Stimulated activated CD8-positive, alpha-beta memory T cell treated with anti-CD3 and anti-CD28 coated beads, Interleukin-7, amount 100 ng/mL, for 1 hour (primary cell): ENCODE measurements at places on chromosomes 12 and 14.

DNA sequence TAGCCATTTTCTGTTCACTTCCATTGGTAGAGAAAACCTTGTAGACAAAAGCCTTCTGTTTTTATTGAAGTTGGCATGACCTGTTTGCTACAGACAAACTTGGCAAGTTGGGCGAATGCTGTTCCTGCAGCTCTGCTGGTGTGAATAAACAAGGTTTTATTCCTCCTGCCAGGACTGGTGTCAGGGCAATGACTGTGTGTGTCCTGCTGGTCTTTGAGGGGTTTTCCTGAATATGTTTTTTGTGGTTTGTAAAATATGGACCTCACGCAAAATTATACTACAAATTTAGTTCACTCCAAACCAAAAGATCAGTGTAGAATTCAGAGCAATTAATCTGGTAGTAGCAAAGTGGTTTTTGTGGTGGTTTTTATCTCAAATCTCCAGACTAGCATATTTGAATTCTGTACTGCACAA lies 140.8 kb downstream of the ERC1 start:
- no peak for DNase-seq

- DNase-seq, result no peak
These were observed 4.3 kb downstream of the FRS2 start for GRCh38 chr12:69474456-69474855.

GRCh38 chr12:104478396-104479122 lies 21.8 kb downstream of the CHST11 start:
- no peak for DNase-seq

DNA sequence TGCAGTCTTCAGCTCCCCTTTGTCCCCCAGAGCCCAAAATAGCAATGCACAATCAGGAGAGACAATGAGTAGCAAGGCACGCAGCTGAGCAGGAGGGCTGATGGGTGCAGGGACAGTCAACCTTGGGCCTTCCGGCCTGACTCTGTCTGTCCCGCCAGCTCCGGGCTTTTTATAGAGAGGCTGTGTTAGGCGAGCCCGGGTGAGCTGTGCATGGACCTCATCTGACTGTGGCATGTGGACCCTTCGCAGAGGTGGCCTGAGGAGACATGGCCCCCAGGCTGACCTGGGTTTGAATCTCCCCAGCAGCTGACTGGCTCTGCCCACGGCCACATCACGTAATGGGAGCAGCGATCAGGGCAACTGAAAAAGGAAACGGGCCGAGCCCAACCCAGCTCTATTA lies 177.9 kb downstream of the TSPAN9 start:
- DNase-seq, result no peak

- DNase-seq, result no peak
These were observed 53.1 kb upstream of the CCDC175 start for GRCh38 chr14:59629444-59630287.

- no peak for DNase-seq
These were observed 25.8 kb downstream of the CCDC91 start for GRCh38 chr12:28216016-28216415.

DNA sequence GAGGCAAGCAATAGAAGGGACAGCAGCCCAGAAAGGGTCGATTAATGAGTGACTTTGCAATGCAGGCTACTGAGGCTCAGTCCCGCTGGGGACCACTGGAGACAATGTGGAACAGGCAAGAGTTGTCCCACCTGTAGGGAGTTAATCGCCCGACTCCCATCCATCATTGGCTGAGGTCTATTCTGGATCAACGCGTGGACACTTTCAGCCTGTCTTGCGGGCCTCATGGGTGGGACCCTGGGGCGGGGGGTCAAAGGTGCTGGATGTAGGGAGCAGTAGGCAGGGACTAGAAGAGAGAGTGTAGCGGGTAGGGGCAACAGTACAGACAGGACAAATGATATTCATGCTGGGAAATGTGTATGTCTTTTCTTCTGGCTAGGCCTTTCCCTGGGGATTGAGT lies 6.1 kb downstream of the IFI27L2 start:
- DNase-seq, result no peak

- DNase-seq, result no peak
These were observed 83.4 kb downstream of the CNTN1 start for GRCh38 chr12:40775661-40776060.

DNA sequence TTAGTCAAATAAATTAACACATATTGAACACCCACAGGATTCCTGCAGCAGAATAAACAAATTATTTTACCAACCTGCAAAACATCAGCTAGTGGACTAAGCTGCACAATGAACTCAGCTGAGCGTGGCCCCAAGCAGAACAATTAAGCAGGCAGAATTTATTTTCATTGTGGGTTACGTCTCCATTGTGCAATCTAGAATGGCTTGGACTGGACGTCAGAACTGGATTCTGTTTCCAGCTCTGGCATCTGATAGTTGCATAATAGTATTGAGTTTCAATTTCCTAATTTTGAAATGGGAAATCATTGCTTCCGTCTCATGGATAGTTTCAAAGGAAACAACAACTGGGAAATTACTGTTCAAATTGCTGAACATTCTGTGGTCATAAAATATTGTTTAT lies 35.5 kb upstream of the RERG start:
- DNase-seq, result no peak

- no peak for DNase-seq
These were observed 11.3 kb upstream of the KRT8 start for GRCh38 chr12:52916216-52916615.

DNA sequence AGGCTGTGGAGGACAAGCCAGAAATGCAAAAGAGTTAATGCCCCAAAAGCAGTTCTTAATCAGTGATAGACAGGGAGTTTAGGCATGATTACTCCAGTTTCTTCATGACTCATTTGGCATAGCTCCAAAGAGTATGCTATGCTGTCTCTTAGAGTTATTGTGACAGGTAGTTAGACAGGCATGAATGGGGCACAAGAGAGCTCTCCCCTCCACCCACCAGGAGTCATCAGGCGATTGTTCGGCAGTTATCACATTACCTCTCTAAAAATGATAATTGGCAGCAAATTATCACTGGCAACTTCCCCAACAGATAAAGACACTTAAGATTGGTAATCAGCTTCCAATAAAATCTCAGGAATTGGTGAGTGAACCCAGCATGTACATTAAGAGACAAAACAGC lies 320.1 kb downstream of the DAD1 start:
- DNase-seq, result no peak

DNA sequence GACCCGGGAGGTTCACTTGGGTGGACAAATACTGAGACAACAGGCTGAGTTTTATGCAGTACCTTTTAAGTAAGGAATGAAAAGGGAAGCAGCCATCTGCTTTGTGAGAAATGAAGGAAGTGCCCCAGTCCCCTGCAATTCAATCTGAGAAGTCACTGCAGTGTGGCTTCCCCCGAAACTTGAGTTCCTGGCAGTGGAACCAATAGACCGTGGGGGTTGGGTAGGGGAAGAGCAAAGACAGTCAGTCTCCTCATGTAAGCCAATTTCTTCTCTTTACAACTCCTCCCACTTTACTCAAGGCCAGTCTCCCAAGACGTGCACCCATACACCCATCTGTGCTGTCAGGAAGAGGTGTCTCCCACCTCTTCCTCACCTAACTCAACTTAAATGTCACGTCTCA lies 206.5 kb downstream of the BCAT1 start:
- DNase-seq, result no peak

DNA sequence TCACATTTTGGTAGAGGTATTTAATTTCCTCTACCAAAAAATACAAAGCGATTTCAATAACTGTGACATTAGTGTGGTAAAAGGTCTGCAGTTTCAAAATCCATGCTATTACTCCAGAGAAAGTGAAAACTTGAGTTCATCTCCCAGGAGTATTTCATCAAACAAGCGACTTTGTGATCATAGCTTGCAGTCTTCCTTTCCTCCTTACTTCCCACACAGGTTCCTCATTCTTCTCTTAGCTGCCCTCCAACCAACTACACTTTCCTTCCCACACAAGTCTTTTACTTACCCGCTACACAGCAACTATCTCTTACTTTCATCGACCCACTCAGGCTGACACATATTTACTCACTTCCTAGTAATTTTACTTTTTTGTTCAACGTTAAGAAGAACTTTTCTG lies 413.4 kb upstream of the USP15 start:
- DNase-seq, result no peak

DNA sequence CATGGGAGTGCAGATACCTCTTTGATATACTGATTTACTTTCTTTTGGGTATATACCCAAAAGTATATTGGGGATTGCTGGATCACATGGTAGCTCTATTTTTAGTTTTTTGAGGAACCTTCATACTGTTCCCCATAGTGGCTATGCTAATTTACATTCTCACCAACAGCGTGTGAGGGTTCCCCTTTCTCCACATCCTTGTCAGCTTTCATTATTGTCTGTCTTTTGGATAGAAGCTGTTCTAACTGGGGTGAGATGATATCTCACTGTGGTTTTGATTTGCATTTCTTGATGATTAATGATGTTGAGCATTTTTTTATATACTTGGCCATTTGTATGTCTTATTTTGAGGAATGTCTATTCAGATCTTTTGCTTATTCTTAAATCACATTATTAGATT lies 44.1 kb upstream of the JDP2 start:
- DNase-seq, result no peak

GRCh38 chr12:77697126-77697525 lies 133.6 kb upstream of the NAV3 start:
- no peak for DNase-seq

DNA sequence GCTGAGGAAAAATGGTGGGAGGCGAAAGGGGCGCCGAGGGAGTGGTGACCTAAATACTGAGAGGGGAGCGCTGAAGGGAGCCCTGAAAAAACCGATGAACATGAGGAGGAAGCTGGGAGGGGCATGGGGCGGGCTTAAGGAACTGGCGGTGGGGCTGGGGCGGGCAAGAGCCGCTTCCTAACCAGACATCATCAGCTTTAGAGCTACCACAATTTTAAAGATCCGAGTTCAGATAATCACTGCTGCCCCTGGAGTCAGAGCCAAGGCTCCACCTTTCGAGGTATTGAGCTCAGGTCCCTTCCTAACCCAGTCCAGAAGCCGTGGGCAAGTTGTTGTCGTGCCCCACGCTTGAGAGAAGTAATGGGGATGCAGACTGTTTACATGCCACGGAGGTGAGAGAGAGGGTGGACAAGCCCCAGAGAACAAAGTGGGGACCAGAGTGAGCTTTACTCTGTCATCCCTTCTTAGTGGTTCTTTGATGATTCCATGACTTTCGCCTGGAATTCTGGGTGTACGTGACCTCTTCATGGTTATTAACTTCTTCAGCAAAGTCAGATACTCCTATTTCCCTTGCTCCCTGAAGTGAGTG lies 393 bp downstream of the ORMDL2 start:
- DNase-seq, result no peak

DNA sequence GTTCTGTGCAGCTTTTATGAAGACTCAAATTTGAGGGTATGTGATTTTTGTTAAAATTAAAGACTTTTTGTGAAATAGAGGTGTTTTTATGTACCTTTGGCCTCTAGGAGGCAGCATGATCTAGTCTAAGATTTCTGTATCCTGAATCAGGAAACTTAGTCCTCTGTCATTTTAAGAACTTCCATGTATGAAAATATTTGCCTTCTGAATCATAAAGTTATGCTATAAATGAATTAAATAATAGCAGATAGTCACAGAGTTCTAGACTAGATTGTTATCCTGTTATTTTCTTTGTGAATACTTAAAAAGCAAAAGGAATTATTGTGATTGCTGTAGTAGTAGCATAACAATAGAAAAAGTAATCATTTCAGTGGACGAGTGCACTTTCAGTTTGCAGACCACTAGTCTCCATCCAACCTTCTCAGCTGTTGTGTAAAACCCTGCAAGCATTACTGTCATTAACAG lies 56.3 kb downstream of the FGD4 start:
- no peak for DNase-seq

DNA sequence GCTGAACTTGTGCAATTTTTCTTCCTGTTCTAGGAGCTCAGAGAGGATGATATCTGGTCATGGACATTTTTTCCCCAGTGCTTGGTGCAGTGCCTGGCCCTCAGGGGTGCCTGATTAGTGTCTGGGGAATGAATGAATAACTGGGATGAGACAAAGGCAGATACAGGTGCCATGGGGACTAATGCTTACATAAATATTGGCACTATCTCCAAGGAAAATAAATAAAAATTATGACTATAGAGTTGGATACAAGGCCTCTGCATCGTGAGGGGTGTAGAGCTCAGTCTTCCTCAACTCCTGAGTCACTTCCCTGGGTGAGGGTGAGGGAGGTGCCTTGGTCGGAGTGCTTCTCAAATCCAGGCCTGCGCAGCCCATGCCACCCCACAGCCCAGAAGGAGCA lies 188.6 kb downstream of the KCNA5 start:
- no peak for DNase-seq

GRCh38 chr14:23530375-23531055 lies 21.1 kb downstream of the ZFHX2 start:
- DNase-seq, result no peak

DNA sequence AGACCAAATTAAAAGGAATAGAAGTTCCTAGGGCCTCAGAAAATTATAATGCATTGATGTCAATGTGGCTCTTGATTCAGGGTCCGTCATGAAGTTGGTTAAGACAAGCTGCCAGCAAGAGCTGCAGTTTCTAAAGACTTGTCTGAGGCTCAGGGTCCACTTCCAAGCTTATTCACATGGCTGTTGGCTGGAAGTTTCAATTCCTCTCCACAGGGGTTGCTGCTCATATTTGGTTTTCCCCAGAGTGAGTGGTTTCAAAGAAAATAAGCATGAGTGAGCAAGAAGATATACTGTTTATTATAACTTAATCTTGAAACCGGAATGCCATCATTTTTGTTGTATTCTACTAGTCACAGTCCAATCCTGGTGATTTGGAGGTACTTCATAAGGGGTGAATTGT lies 1247.4 kb downstream of the LRFN5 start:
- no peak for DNase-seq

- DNase-seq, result no peak
These were observed 3.7 kb downstream of the DHRS7 start for GRCh38 chr14:60161196-60162107.

DNA sequence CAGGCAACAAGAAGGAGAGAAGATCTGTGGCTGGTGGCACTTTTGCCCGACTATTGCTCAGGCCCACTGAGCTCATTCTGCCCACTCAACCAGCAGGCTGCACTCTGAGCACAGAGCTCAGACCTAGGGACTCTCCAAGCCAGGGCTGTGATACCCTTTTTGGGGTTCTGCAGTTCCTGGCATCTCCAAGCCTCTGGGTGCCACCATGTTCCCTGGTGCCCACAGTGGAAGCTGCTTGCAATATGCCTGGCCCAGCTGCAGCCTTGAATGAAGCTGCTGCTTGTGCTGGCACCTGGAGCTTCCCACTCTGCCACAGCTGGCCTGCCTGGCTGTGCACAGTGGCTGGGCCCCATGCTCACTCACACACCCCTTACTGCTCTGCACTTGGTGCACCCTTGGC lies 236.1 kb downstream of the ADGRD1 start:
- DNase-seq, result no peak

GRCh38 chr14:86961106-86961716 lies 1031.8 kb downstream of the GALC start:
- no peak for DNase-seq

DNA sequence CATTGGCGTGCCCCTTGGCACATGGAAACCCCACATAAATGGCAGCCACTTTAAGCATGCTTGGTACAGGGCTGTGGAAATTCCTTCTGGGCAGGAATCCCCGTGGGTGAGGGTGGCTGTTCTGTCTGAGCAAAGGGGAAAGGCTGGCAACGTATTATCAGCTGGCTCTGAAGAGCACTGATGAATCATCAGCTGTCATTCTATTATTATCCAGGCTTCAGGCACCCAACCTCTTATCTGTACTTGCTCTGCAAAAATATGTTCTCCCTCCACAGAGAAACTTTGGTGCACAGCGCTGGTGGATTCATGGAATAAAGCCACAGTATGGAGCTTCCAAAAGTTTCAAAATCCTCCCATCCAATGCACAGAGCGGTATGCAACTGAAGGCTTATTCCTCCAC lies 167.1 kb downstream of the TBX5 start:
- DNase-seq, result no peak
